ENCODE measurements at places on chromosomes 7 and 10. TPM values are rescaled to one million over a fixed set of nuclear protein-coding genes. Genes with fewer than 3 reads are reported as not detected.

TLX1 gene
- polyA plus RNA-seq: not detected

PTCD1 gene
- polyA plus RNA-seq: 2.9 TPM

C7orf57 gene
- polyA plus RNA-seq: not detected

GRCh38 chr7:5698720-5699119 is 82.7 kb downstream of the RNF216 start:
- no peak for DNase-seq

GRCh38 chr10:44993922-44994751 is 6.6 kb upstream of the ZNF22 start:
- DNase-seq: no peak

DNA sequence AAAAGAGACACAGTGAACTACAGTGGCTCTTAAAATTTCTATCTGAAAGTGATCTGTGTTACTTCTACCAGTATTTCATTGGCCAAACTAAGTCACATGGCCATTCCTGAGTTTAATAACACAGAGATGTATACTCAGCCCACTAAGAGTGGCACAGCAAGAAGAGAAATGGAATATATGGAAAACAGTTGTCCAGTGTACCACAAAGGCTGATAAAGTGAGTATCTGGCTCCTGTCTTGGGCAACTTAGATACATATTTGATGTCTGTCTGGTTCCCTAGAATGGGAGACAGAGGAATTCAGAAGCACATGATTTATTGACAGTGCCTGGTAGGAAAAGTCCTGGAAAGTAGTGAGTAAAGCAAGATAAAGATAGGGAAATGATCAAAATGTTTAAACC is 10.1 kb upstream of the PON1 start:
- peak; percentile 4 for DNase-seq

DNA sequence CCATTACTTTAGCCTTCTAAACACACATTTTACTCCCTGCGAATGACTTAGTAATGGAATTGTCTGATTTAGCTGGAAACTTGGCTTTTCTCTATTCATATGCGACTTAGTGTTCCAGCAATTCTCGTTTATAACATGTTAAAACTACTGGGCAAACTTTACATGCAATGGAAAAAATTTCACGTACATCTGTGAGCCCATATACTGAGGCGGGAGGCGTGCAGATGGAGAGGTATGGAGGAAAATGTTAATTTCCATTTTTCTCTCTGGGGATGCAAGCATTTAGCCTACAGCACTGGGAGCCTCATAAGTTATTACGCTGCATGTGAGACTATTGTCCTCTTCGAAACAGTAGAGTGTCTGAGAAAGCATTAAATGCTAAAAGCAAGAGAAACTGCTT is 591.5 kb upstream of the ANKRD30A start:
- peak; percentile 65 for DNase-seq

DNA sequence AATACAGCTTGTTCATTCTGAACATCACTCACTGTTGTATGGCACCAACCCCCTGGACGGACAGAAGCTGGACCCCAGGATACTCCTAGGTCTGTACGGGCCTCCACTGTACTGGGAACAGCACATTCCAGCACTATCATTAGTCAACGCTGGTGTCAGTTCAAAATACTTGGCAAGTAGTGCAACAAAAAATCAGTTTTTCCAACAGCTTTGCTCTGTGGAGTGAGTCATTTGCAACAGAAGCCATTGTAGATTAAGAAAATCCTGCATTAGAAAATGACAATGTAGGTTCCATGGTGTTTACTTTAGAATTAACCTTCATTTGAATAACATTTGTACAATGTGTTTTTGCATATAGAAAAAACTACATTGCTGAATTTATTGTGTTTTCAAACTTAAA is 266.6 kb downstream of the HDAC9 start:
- DNase-seq: peak; percentile 24

DNA sequence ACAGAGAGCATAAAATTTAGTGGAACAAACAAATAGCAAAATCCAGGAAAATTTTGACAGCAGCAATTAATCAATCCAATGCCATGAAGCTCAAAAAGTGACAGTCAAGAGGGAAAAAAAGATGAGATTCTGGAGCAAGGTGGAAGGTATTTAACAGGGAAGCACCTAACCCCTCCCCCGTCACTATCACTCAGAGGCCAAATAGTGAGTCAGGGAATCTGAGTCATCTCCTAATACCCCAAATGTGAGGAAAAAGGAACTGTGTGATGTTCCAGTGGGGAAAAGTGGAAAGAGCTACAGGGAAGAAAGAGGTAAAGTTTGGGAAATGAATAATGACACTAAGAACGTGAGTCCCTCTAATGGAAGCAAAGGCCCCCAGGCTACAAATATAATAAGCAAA is 113.2 kb upstream of the PHF14 start:
- no peak for DNase-seq

- DNase-seq: peak; percentile 43
These were observed 77.9 kb downstream of the INSIG1 start for GRCh38 chr7:155375337-155376277.

DNA sequence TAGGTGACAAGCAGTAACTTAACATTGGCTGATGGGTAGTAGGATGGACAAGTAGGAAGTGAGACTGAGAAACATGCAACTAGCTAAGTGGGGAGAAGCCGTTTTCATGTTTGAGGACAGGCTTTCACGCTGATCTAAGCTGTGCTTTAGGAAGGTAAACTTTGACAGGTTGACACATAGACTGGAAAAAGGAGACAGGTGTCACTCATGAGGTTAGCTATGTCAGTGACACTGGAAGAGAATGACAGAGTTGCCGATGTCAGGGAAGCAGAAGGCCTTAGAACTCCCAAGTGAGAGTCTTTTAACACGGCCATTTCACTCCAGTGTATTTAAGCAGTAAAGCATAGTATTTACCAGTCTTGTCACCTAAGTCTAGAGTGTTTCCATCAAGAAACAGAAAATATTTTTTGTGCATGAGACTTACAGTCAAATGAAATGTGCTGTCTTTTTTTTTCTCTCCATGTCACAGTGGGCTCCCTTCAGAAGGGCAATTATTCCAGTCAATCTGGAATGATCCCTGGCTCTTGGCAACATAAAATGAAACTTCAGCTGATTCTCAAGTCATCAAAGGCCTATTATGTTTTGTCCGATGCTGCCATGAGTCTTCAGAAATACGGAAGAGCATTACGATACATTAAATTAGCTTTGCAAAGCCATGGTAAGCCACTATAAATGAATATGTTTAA is 20.6 kb downstream of the EDRF1 start:
- DNase-seq: no peak

DNA sequence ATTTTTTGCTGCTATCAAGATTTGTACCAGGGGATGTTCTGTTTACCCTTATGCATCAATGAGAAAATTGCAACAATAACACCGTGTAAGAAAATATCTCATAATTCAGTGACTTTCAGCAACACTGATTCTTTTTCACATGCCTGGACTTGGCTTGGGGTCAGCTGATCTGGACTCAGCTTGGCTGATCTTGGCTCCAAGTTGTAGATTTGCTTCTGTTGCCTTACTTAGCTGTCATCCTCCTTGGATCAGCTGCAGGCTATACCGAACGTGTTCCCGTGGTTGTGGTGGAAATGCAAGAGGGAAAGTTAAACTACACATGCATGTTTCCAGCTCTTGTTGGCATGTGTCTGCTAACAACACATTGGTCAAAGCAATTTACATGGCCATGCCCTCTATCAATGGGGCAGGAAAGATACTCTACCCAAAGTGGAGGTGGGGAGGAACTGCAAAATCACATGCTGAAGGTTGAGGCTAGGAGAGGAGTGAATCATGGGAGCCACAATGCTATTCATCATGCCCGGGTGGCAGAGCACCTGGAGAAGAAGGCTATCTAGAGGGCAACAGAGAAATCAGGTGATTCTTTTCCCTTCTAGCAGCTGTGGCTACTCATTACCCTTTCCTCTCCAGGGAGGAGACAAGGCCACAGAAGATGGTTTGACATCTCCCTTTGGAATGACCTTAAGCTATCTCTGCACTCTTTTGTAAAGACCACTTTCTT is 1276.3 kb upstream of the AUTS2 start:
- peak; percentile 65 for DNase-seq

DNA sequence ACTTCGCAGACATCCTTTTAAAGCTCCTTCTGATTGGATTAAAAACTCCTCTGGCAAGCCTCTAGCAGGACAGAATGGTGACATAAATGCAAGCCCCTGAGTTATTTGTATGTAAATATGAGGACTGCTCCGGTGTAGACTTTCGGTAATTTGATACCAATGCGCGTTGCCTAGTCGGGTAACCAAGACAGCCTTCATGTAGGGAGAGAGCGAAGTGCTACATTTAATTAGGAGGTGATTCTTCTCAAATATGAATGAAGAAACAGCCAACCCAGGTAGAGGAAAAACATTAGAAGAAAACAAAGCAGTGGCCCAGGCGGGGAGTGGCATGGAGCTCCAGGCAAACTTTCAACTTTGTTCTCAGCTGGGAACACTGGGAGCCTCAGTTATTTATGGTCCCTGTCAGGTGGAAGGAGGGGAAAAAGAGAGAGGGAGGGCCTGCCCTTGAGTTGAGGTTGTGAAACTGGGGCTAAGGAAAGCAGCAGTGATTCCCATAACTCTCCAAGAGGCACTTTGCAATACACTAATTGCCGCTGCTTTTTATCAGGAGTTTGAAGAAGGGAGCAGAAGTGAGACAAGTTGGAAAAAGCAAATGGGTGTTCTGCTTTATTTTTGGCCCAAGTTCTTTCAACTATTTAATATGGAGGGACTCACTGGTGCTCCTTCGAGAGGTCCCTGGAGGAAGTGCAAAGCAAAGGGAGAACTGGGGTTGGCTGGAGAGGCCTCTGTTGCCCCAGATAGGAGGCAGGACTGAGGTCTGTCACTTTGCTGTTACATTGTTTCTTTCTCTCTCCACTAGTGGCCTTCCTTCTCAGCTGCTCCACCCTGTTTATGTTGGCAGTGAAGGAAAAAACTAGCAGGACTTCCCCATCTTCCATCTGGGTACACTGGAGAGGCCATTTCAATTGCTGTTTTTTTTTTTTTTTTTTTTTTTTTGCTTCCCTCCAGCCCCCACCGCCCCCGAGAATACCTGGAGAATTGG is 234.6 kb upstream of the CCDC6 start:
- peak; percentile 52 for DNase-seq

DNA sequence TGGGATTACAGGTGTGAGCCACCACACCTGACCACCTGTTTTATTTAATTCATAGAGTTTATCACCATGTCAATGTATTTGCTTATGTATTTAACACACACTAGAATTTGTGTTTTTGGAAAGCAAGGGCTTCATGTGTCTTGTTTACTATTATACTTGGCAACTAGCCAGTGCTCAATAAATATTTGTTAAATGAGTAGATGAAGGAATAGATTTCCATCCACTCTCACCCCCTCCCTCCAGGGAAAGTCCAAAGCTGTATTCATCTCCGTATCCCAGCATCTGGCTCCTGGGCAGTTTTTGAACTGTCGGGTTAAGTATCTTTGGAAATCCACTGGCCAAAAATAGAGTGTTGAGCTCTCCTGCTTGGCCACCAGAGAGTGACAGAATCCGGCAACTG is 4.6 kb upstream of the RADIL start:
- DNase-seq: no peak

- no peak for DNase-seq
These were observed 1.4 kb downstream of the TNKS2 start for GRCh38 chr10:91799612-91799975.

DNA sequence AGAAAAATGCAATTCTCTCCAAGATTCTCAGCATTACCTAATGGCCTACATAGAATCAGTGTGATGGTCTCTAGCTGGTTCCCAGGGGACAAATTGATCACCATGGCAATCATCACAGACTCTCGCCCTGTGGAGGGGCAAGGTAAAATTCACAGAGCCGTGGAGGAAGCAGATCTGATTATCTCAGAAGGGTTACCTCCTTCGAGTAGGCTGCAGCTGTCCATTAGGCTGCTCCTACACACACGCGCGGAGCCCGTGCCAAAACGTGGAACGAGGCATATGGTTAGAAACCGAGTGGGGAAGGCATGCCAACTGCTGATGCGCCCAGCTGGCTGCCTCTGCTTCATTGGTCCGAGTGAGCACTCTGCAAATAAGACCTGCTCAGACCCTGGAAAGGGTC is 52.8 kb upstream of the PTER start:
- peak; percentile 52 for DNase-seq

- no peak for DNase-seq
These were observed 3.4 kb upstream of the IL6 start for GRCh38 chr7:22723637-22724036.

DNA sequence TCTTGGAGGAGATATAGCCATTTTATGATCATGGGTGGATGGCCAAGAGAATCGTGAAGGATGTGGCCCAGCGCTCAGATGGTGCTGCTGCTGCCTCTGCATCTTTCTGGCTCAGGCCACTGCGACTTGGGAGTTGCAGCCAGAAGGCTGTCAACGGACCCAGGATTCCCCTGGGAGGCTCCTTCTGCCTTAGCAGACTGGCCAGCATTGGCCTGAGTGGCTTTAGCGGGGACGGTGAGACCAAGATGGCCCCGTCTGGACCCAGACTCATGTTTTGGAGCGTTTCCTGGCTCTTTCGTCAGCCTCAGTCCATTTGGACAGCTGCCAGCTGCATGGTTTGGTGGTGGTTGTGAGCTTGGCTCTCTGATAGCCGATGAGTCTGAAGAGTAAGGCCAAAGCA is 97.2 kb downstream of the GALNT17 start:
- no peak for DNase-seq

DNA sequence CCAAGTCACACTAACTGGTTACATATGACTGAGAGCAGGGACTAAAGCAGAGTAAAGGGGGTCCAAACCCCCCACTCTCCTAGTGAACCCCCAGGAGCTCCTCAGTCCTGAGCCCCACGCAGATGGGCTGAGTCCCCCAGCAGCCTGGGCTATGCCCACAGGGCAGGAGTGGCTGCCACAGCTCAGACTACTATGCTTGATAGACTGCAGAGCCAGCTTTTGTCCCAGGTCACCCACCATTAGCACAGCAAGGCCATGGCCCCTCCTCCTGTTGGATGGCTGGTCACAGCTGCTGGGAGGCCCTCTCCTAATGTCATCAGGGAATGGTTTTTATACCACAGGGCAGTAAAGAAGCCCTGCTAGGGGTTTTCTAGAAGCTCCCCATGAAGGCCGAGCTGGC is 46.3 kb upstream of the FGFR2 start:
- DNase-seq: no peak

DNA sequence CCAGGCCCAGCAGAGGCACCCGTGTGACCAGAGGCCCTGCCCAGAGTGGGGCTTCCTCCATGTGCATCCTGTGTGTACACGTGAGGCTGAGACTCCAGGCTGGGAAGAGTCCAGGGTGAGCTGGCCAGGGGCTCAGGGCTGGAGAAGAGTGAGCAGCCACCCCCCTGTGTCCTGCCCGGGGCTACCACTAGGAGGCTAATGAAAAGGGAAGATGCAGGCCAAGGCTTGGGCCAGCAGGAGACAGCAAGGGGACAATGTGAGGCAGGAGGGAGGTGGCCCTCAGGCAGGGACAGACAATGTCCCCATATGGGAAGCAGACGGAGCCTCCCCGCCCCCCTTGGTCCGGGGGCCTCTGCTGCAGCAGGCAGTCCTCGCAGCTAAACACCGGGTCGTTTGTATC is 102.0 kb downstream of the HIF1AN start:
- no peak for DNase-seq

Data from muscle of back (tissue), 13 donors.